ENCODE measurements at places on chromosomes 6 and 20.

DNA sequence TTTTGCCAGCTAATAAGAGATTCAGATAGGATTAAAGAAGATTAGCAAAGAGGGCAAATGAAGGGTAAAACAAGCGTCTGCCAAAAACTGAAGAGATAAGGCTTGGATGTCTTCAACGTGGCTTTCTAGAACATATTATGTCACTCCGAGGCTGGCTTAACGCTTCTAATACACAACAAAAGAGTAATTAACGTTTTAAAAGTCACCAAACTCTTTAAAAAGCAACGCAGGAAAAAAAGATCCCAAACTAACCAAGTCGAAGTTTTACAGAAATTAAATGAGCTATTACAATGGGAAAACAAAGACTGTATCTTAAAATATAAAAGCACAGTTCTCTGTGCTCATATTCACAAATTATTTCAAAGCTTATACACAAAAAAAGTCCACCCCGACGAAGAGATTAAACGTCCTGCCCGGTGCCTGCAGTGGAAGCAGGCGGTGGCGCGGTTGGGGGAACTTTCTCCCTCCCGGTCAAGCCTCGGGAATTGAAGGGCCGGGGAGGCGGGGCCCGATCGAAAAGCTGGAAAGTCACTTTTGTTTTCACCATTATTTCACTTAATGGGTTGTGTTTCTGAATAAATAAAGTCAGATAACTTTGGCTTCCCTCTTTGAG, 1.2 kb downstream of the MAK start:
- peak; percentile 20 for DNase-seq

- no peak for DNase-seq
These were observed 7.2 kb upstream of the ABHD12 start for GRCh38 chr20:25397821-25398220.

GRCh38 chr20:48384147-48384818, 443.5 kb downstream of the PREX1 start:
- no peak for DNase-seq

DNA sequence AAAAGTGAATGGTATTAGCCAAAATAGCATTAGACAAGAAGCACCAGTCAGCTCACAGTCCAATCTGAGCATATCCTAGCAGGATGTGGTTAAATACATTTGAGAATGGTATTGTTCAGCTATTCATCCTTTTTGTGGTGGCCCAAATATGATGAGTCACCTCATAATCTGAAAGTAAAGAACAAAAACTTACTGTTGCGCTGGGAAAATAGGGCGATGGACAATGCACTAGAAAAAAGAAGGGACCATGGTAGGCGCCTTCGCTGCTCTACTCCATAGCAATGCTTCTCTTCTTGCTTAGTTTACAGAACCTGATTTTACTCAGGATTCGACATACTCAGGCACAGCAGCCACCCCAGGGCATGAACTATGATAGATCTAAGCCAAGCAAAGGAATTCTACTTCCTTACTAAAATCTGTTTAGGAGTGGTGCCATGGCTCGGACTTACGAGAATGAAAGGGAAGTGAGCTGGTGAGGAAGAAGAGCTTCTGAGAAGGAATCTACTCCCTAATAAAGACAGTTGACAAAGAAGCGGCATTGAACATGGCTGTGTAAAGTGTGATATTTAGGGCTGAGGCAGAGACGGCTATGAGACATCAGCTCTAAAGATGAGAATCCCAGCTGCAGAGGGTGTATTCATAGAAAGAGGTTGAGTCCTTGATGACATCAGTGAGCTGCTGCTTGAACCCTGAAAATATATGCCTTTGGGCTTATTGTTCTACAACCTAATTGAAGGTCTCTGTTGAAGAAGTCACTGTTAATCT, 16.6 kb upstream of the FBXO9 start:
- peak; percentile 77 for DNase-seq

- DNase-seq, result no peak
These were observed 14.8 kb upstream of the SCGN start for GRCh38 chr6:25637211-25637610.

DNA sequence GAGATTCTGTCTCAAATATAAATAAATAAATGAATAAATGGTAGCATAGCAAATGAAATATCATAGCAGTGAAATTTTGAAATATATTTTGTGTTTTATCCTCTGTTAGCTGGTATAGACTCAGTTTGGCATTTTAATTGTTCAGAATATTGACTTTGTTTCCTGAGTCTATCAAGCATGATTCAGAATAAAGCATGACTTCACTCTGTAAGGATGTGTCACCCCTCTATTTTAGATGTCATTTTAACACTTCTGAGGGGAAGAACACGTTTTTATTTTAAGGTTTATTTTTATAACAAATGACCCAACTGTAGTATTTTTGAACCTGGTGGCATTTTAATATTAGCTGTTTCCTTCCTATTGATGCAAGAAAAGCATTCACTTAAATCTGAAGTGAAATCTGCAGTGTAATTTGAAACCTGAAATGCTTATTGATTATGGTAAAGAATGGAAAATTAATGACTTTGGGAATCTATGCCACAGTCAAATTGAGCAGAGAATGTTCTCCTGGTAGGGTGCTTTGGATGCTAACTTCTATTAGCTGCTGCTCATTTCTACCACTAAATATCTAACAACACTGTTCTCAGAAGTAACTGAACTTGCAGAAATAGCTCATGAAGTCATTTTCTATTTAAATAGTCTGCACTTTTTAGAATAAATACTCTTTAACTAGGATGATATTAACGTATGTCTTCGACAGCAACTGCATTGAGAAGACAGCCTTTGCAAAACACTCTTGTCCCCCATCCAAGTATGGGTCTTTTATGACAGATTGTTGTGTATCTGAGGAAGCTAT, 114.2 kb downstream of the SOX4 start:
- no peak for DNase-seq

DNA sequence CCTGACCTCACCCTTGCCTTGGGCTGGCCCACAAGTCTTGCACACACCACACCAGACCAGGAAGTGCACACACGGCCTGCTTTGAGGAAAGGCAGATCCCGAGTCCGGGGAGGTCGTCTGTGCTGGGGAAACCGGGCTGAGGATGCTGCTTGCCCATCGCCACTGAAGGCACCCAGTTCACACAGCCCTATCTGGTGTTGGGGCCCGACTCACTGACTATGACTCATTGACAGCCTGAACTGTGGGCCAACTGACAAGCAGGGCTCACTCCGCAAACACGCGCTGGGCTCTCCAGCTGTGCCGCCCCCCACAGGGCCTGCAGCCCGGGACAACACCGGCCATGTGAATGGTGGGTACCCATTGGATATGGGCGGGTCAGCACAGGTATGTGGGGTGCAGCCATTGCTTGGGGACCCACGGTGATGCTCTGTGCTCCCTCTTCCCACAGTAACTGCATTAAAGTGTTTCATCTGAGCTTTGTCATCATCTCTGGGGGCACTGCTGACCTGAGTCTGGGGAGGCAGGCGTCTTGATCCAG, 1.6 kb downstream of the SAMD10 start:
- no peak for DNase-seq

DNA sequence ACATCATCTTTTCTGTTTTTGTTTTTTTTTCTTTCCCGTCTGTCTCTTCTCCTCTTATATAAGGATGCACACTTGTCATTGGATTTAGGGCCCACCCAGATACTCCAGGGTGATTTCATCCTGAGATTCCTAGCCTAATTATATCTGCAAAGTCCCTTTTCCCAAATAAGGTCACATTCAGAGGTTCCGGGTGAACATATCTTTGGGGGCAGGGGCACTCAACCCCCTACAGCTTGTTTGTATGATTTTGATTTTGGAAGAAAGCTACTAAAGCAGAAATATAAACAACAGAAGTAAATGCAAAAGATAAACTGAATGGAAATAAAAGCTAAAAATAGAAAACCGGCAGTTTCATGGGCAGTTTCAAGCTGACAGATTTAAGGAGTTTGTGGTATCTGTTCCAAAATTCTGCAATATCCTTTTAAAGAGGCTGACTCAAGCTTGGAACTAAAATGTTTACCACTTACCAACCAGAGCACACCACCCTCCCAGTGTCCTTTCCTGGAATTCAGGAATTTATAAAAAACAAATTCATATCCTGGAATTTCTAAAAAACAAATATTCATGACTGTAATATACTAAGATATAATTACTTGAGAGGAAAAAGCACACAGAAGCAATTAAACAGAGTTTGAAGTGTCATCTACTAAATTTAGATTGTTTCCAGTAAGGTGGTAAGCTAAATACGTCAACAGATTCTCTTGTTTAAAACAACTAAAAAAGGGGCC, 100.0 kb upstream of the CARMIL1 start:
- DNase-seq, result peak; percentile 77

GRCh38 chr6:32073613-32074012, 35.4 kb downstream of the CYP21A2 start:
- no peak for DNase-seq

DNA sequence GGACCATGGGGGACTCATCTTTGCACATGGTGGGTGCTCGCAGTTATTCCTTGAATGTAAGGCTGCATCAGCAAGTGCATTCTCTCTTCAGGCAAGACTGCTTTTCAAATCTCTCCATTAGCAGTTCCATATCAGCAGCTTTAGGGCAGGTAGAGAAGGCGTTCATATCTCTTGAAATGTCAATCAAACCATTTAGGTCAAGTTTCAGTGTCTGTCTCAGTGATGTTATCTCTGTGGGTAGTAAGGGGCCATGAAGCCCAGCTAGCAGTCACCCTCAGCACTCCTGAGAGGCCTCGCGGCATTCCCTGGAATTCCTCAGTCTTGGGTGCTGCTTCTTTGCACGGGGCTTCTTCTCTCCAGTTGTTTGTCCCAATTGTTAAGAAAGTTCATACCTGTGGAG, 24.2 kb downstream of the FARS2 start:
- no peak for DNase-seq

DNA sequence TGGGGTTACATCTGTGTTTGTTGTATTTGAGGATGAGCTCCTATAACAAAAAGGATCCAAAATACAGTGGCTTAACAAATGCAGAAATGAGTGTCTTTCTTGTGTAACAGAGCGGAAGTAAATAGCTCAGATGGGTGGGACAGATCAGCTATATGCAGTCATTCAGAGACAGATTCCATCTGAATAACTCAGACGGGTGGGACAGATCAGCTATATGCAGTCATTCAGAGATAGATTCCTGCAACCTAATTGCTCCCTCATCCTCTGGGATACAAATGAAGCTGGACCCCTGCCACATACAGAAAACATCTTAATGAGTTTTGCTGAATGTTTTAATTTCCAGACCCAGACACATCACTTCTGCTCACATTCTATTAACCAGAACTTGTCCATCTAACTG, 332.3 kb downstream of the BCKDHB start:
- peak; percentile 89 for DNase-seq

- no peak for DNase-seq
These were observed 4.1 kb upstream of the TRIM27 start for GRCh38 chr6:28927846-28928245.
